Fibroblast of skin of right quadriceps (primary cell): ENCODE measurements at places on chromosomes 12 and 14.

DNA sequence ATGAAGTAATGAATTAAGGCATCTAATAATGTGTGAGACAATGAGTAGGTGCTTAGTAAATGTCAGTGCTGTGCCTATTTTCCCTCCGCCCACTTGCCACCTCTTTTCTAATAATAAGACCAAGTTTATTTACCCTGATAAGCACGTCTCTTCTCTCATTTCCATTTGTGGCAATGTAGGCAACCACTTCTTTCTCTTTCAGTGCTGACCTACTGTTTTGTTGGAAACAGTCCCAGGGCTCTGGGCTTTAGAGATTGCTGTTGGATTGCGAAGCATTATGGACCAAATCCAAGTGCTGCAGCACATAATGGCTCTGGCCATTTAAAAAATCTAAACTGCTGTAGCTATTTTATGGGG is 141.3 kb upstream of the PLEKHG7 start:
- DNase-seq: peak; percentile 81

GRCh38 chr12:14946861-14947260 is 8.5 kb upstream of the ERP27 start:
- no peak for DNase-seq

- no peak for DNase-seq
These were observed 17.0 kb downstream of the NPC2 start for GRCh38 chr14:74476107-74476506.

GRCh38 chr14:69561893-69562292 is 12.8 kb downstream of the CCDC177 start:
- DNase-seq: no peak

DNA sequence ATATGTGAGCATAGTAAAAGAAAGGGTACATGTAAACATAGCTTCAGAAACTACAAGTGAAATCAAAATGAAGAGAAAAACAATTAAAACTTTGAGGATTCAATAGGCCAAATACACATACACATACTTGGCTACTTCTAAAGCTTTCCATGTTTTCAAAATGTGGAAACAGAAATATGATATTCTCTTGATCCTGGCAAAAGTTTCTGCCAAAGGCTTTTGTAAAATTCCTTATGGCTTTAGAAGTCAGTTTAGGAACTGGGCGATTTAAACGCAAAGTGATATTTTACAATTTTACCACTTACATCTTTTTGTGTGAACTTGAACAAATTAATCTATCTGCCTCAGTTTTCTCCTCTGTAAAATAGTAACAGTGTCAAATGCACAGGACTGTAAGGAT is 756.4 kb downstream of the C12orf50 start:
- DNase-seq: no peak

DNA sequence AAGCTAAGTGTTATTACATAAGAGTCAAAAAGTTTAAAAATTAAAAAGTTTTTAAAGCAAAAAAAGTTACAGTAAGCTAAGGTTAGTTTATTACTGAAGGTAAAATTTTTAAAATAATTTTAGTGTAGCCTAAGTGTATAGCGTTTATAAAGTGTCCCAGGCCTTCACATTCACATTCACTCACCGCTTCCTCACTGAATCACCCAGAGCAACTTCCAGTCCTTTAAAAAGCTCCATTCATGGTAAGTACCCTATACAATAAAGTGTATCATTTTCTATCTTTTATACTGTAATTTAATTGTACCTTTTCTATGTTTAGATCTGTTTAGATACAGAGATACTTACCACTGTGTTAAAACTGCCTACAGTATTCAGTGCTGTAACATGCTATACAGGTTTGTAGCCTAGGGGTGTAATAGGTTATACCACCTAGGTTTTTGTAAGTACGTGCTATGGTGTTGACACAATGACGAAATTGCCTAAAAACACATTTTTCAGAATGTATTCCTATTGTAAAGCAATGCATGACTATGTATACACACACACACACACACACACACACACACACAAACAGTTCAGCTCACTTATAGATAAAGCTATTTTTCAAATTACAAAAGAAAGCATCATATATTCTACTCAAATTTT is 3.7 kb downstream of the CLEC14A start:
- no peak for DNase-seq

DNA sequence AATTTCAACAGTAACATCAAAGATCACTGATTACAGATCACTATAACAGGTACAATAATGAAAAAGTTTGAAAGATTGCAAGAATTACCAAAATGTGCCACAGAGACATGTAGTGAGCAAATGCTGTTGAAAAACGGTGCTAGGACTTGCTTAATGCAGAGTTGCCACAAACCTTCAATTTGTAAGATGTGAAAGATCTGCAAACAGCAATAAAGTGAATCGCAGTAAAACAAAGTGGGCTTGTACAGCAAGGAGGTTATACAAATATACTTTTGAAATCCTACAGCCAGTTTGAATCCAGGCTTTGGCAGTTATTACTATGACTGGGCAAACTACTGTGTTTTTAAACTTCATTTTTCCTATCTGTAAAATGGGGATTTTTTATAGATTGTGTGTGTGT is 1.0 kb upstream of the PLEKHA5 start:
- DNase-seq: no peak

DNA sequence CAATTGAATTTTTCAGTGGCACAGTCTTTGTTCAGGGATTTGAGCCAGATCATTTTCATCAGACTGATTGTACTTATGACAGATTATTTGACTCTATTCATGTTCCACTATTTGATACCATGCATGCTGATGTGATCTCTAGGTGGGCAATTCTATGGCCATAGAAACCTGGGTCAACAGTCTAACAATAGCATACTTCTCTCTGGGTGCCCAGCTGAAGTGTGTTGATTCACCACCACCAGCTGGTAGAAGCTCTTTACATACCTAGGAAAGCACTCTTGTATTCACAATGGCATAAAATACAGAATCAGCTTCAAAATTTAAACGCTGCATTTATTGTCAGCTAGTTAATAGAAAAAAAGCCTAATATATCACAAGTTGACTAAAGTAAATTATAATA is 90.2 kb upstream of the TMTC2 start:
- no peak for DNase-seq

- DNase-seq: no peak
These were observed 13.8 kb downstream of the PRICKLE1 start for GRCh38 chr12:42575717-42576116.

GRCh38 chr14:92397150-92397952 is 74.4 kb downstream of the SLC24A4 start:
- peak; percentile 71 for DNase-seq

GRCh38 chr14:97854918-97855317 is 1057.7 kb downstream of the VRK1 start:
- DNase-seq: no peak

DNA sequence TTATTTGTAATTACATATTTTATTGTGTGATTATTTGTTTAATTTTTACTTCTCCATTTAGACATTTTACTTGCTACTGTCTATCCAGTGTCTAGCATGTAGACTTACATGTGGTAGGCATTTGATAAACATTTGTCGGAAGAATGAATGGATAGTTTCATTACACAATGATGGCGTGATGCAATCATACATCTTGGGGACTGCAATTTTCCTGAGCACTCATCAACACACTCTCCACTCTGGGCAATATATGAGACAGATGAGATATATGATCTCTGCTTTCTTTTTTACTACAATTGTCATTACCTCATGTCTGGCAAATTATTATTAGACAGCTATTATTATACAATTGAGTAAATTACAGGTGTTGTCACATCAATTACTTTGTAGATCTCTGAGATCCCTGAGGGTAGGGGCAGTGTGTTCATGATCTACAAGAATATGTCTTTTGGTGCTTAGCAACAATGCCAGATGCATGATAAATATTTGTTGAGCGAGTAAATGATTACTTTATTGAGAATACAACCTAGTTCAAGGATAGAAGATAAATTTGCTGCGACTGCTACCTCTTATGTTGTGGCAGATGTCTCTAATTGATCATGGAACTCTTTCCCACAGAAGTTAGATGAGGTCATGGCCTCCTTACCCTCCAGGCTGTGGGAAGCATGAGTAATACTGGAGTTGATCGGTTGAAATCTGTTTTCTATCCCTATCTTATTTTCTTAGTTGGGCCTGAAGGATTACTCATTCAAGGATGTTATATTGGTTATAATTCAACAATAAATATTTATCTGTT is 416.0 kb downstream of the LRIG3 start:
- peak; percentile 68 for DNase-seq

GRCh38 chr12:53948650-53949593 is 5.8 kb upstream of the HOXC12 start:
- no peak for DNase-seq

GRCh38 chr12:55965941-55966407 is at the start of gene PMEL:
PMEL (minus strand) TSS chr12:55966042; CDS start chr12:55966011, 31 bp downstream.
- DNase-seq: no peak

GRCh38 chr12:16166563-16167470 is 110.7 kb downstream of the SLC15A5 start:
- DNase-seq: no peak

- no peak for DNase-seq
These were observed 311.8 kb downstream of the BTG1 start for GRCh38 chr12:91833780-91834359.

GRCh38 chr14:91252871-91253794 is 8.6 kb upstream of the GPR68 start:
- peak; percentile 28 for DNase-seq

DNA sequence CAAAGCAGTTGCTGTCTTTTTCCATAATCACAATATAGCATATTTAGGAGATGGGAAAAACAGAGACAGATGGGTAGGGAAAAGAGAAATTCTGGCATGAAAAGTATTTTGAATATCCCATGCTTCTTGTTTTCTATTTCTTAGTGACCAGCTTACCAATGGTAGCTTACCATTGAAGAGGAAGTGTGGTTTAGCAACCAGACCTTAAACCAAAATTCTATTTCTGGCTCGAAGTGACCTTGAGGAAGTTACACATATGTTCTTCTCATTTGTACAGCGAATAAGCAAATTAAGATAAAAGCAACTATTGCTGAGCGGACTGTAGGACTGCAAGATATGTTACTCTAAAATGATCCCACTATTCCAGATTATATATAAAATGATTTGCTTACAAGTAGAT is 82.9 kb downstream of the FGD4 start:
- no peak for DNase-seq

DNA sequence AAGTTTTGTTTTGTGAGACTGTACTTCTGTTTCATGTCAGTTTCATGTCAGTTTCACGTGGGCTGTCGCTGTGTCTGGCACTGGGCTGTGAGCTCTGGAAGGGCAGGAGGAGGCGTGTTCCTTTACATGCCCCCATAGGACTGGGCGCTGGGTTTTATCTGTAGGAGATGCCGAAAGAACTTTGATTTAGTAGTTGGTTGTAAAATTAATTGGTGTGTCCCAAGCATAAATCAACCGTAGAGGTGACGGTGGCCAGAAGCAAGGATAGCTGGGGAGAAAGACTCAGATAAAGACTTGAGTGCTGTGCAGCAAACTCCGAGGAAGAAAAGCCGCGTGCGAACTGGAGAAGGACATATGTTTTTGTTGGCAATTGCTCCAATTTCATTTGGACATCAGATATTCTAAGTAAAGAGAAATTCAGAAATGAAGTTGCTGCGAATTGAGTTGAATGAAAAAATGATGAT is 182.5 kb downstream of the VRK1 start:
- DNase-seq: no peak

- DNase-seq: no peak
These were observed 16.4 kb upstream of the SELPLG start for GRCh38 chr12:108650083-108650482.

DNA sequence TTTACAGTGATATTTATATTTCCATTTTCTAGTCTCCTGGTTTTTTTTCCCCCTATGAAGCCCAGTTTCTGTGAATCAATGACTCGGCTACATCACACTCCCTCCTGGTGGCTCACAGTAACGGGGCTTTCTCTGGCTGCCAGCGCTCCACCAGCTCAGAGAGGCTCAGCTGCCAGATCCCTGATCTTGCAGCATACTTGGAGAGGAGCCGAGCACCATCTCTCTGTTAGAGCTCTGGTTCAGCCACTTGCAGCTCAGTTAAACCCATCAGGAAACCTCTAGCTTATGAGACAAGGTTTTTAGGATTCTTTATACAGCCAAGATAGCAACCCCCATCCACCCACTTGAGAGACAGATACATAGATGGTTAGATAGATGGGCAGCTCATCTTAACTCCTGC is 74.6 kb downstream of the CIT start:
- DNase-seq: peak; percentile 66

DNA sequence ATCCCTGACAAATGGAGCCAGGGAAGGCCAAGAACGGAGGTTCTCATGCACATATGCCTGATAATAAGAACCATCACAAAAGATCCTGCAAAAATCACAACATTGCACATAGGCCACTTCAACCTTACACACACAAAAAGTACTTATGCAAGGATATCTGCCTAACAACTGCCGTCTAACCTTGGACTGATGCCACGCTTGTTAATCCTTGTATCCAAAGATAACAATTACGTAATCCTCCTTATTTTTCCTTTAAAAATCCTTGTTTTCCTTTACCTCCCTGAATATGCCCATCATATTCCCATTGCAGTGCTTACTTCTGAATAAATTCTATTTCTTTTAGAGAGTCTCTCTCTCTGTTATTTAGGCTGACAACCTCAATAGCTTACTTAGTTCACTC is 59.5 kb downstream of the TMEM116 start:
- DNase-seq: no peak

- no peak for DNase-seq
These were observed 47.1 kb downstream of the ABCD2 start for GRCh38 chr12:39572551-39572950.

GRCh38 chr12:56150563-56150962 is 1.8 kb upstream of the MYL6B start:
- no peak for DNase-seq

GRCh38 chr14:68564826-68565759 is 227.8 kb downstream of the ZFP36L1 start:
- DNase-seq: no peak

GRCh38 chr12:4272424-4273272 is 914 bp upstream of the CCND2 start:
- no peak for DNase-seq

DNA sequence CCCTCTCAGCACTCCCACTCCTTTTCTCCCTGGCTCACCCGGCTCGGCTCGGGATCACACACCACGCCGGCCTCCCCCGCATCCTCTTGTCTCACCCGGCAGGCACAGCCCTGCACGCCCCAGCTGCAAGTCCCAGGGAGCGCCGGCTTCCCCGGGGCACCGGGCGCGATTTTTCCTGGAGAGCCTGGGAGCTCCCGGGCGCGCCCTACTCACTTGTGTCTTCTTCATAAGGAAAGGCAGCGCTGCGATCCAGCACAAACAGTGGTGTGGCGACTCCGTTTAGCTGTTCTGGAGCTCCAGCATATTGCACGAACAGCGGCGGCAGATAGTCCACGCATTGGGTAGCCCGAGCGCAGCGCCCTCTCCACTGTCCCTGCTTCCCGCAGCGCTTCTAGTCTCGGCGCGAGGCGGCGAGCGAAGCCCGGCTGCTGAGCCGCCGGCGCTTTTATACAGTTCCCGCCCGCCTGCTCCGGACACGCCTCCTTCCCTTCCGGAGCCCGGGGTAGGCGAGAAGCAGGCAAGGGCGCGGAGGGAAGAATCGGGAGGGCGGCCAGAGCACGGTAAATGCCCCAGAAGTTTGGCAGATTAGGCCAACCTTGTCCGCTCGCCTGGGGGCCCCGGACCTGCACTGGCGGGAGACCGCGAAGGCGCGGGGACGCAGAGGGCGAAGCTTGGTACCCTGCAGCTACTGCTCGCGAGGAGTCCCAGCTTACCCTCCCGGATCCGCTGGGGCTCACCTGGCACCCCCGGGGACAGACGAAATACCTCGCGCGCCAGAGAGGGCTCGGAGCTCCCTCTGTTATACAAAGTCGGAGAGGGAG is at the start of gene KITLG:
KITLG (minus strand) TSS at position 421 of the 821 bp plus-strand sequence; CDS start at position 228, 193 bp downstream.
- peak; percentile 90 for DNase-seq
